GM20000 (cell line): ENCODE measurements at places on chromosomes 16 and 17.

- DNase-seq, result no peak
These were observed 18.5 kb downstream of the SEC14L5 start for GRCh38 chr16:4976611-4977145.

- DNase-seq, result no peak
These were observed 6.3 kb downstream of the TBX2 start for GRCh38 chr17:61405686-61406536.

DNA sequence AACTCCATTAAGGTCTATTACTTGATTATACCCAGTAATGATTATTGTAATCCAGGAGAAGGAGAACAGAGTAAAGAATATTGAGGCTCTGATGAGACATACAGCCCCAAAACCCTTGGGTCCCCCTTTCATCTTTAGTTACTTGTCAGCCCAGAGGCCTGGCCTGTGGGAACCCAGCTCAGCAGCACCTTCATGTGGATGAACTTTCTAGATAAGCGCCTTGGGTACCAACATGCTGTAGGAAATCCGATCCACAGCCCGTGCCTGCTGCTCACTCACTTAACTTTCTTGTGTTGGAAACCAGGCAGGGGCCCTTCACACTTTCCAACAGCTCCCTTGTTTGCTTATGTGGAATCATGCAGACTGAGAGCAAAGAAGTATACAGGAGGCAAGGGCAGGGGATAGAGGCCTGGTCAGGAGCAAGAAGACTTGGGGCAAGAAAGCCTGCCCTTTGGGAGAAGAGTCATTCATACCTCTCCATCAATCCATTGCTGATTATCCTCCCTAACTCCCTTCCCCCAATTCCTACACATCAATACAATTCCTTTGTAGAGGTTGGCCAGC, 64.0 kb upstream of the SOX9 start:
- no peak for DNase-seq

DNA sequence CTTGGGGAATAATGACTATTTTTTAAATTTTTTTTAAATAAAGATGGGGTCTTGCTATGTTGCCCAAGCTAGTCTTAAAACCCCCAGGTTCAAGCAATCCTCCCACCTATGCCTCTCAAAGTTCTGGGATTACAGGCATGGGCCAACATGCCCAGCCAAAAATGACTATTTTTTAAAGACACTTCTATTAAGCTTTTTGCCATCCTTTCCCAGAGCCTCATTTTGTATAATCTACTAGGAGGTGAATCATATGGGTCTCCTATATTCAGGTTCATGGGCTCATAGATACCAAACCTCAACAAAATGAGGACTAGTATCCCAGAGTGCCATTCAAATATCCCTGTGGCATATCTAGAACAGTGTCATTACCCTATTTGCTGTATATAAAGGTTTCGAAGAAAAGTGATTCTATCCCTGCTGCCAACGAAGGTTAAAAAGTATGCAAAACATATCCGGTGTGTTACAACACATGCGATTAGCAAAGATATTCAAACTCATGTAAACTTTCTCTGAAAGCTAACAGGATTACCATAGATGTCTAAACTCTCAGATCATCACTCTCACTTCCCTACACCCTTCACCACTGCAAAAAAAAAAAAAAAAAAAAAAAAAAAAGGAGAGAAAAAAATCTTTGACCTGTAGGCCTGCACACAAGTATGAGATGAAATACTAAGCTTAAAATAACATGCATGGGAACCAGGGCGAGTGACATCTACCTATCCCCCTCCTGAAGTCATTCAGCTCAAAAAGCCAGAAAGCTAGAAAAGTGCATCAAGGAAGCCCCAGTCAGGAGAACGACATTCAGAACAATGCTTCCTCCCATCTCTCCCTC, 23.5 kb downstream of the XPO6 start:
- peak; percentile 63 for DNase-seq

DNA sequence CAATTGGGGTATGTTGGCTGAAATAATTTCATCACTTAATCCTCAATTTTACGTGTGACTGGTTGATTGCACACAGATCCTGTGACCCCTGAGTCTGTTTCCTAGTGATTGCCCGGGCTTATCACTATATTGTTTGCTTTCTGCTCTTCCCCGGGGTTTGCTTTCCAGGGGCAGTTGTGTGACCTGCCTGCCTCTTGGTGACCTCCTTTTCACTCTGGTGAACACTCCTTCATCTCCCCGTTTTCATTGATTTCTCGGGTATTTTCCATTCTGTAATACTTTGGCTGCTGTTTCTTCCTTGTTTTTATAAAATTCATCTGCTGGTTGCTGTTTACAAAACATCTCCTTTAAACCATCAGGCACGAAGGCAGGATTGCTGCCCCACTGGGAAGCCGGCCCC, 36.0 kb downstream of the NTN1 start:
- DNase-seq, result no peak

- no peak for DNase-seq
These were observed 40.2 kb downstream of the RBFOX3 start for GRCh38 chr17:79570653-79571052.

DNA sequence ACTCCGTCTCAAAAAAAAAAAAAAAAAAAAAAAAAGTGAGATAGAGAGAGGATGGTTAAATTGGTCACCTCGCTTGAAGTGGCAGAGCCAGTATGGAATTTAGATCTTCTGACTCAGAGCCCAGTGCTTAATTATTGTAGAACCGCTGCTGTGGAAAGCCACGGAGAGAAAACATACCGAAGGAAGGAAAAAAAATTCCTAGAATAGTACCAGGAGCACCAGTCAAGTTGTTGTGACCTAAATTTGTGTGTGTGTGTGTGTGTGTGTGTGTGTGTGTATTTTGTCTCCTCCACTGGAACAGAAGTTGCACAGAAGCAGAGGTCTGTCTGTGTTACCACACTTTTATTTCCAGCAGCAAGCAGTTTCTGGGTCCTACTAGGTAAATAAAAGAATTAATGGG, 10.6 kb upstream of the NUP85 start:
- DNase-seq, result no peak

- no peak for DNase-seq
These were observed 130.8 kb downstream of the GAS7 start for GRCh38 chr17:10067446-10068143.

DNA sequence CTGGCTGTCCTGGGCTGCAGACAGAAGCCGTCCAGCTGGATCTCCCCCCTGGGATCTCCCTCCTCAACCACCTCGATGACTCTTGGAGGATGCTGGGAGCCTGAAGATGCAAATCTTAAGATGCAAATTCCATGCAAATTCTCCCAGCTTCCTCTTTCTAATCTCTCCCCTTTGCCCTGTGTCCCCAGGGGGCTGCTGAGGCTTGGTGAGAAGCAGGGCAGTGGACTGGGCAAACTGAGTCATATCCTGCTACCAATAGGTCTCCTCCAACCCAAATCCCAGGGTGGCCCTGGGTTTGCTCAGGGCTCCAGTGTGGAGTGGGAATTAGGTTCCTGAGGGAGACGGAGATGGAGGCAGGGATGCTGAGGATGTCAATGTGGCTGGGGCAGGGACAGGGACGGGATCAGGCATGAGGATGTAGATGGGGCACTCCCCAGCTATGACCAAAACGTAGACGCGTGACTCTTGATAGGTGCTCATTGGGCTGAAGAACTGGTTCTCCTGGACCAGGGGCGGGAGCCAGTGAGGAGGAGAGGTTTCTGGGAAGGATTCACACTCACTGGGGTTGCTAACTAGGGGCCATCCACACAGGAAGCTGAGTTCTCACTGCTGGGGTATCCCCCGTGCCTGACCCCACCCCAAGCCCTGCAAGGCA, 3.6 kb upstream of the ALOX12B start:
- DNase-seq, result peak; percentile 67

GRCh38 chr17:17494870-17495535, 1.2 kb downstream of the RASD1 start:
- no peak for DNase-seq

- no peak for DNase-seq
These were observed 525.2 kb upstream of the GOT2 start for GRCh38 chr16:59259074-59259949.

DNA sequence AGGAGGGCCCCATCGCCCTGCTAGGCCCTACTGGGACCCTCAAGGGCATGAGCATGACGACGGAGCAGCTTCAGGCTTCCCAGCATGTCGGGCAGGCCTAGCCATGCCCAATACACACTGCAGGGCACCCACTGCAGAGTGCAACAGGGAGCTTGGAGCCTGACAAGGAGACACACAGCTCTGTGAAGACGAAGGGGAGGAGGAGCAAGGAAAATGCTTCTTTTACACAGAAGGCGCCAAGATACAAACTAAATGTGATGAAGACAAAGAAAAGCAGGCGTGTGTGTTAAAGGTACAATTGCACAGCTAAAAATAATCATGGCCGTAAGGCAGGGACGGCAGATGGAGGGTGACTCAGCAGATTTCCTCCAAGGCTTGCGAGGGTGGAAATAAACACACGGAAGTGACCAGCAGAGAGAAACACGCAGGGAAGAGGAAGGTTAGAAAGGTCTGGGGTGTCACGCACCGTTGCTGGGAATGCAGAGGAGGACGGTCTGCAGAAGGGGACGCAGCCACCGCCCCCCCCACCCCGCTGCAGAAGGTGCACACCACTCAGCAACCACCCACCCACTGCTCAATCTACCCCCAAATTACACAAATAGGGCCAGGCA, 108.5 kb downstream of the ZNF778 start:
- DNase-seq, result peak; percentile 68

- DNase-seq, result no peak
These were observed 2.2 kb downstream of the SERPINF2 start for GRCh38 chr17:1744551-1745512.

DNA sequence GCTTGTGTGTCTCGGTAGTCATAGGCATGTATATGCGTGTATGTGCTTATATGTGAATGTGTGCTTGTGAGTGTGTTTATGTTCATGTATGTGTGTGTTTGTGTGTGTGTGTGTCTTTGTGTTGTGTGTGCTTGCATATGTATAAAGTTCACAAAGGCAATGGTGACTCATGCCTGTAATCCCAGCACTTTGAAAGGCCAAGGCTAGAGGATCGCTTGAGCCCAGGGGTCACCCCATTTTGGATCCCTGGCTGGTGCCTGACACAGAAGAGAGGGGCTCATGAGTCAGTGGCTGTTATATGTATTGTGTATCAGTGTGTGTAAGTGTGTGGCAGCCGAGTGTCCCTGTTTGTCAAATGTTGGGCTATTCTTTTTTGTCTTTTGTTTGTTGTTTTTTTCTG, 69.3 kb downstream of the ABCC1 start:
- no peak for DNase-seq
